ENCODE measurements at places on chromosomes 2 and 18. TPM values are rescaled to one million over a fixed set of nuclear protein-coding genes. Genes with fewer than 3 reads are reported as not detected.

GPR155 gene
- total RNA-seq: 2.1 TPM

SPHKAP gene
- total RNA-seq: not detected

TMEM18 gene
- 22.3 TPM for total RNA-seq

MITD1 gene
- total RNA-seq: 31.7 TPM

TUBA3D gene
- 0.21 TPM for total RNA-seq

DOK1 gene
- 14.3 TPM for total RNA-seq

CCDC102B gene
- total RNA-seq: 0.78 TPM

SPIRE1 gene
- 21.5 TPM for total RNA-seq

GKN1 gene
- not detected for total RNA-seq

PKDCC gene
- 48.0 TPM for total RNA-seq

ASPRV1 gene
- total RNA-seq: 0.95 TPM

R3HDM1 gene
- total RNA-seq: 77.7 TPM

DUSP2 gene
- total RNA-seq: 10.1 TPM

EVA1A gene
- total RNA-seq: 4.3 TPM

IAH1 gene
- total RNA-seq: 19.8 TPM

AKAIN1 gene
- not detected for total RNA-seq

TXNDC2 gene
- total RNA-seq: not detected

SPP2 gene
- not detected for total RNA-seq

NRP2 gene
- total RNA-seq: 37.8 TPM

EPAS1 gene
- 3.7 TPM for total RNA-seq

CCBE1 gene
- 4.4 TPM for total RNA-seq

REG3A gene
- not detected for total RNA-seq

TGOLN2 gene
- total RNA-seq: 36.3 TPM

FZD7 gene
- 246 TPM for total RNA-seq

TUBA4B gene
- not detected for total RNA-seq

SESTD1 gene
- 52.8 TPM for total RNA-seq

OTX1 gene
- total RNA-seq: 3.3 TPM

QPCT gene
- 3.9 TPM for total RNA-seq

NOTO gene
- 0.44 TPM for total RNA-seq

MREG gene
- 28.4 TPM for total RNA-seq

SLC4A5 gene
- total RNA-seq: 0.86 TPM

PFN4 gene
- not detected for total RNA-seq

CHRND gene
- total RNA-seq: not detected

RIT2 gene
- total RNA-seq: 2.5 TPM

EMILIN2 gene
- total RNA-seq: 7.5 TPM

INPP5D gene
- 7.1 TPM for total RNA-seq

LYG2 gene
- total RNA-seq: not detected

IL1B gene
- not detected for total RNA-seq

GALR1 gene
- total RNA-seq: 1.6 TPM

ZSWIM2 gene
- not detected for total RNA-seq

SMAD2 gene
- total RNA-seq: 132 TPM

IL1A gene
- total RNA-seq: 0.74 TPM

C2orf66 gene
- not detected for total RNA-seq

FBXO41 gene
- total RNA-seq: 14.3 TPM

LTBP1 gene
- 23.8 TPM for total RNA-seq

POTEI gene
- total RNA-seq: 0.20 TPM

CIB4 gene
- not detected for total RNA-seq

NEU2 gene
- not detected for total RNA-seq

OSGEPL1 gene
- 15.7 TPM for total RNA-seq

NDC80 gene
- total RNA-seq: 40.3 TPM

DNER gene
- total RNA-seq: 14.6 TPM

ANKRD30B gene
- total RNA-seq: not detected

OTOS gene
- total RNA-seq: not detected

PARD3B gene
- 4.9 TPM for total RNA-seq

HES6 gene
- 36.3 TPM for total RNA-seq

SPDYA gene
- total RNA-seq: 0.35 TPM

MOGAT1 gene
- total RNA-seq: 0.67 TPM

Data from H1 (cell line).